ENCODE measurements at places on chromosomes 3 and 15. TPM values are rescaled to one million over a fixed set of nuclear protein-coding genes. Genes with fewer than 3 reads are reported as not detected.

TICRR gene
- 2.3 TPM for total RNA-seq

DNA sequence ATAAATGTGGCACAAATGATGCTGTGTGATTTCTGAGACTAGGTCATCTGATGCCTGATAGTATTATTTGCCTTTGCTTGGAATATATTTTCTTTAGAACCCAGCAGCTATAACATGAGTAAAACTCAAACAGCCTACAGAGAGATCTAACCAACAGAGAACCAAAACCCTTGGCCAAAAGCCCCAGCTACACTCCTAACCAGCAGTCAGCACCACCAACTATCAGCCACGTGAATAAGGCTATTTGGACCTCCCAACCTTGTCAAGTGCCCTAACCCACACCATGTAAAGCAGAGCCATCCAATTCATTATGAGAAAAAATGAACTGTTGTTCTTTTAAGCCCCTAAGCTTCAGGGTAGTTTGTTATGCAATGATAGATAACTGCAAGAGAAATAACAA lies 114.6 kb upstream of the MELTF start:
- no peak for DNase-seq

DNA sequence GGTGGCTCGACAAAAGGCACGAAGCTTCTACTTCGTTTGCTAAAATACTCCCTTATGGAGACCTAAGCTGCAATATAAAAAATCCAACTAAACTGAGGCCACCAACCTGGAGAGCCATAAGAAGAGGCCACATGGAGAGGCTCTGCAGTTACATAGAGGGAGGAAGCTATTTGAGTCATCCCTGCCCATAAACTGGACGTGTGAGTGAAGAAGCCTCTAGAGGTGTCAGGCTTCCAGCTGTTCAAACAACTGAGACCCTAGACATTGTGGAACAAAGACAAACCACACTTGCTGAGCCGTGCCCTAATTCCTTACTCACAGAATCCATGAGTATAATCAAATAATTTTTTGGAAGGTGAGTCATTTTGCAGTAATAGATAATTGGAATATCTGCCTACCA lies 50.2 kb upstream of the GMNC start:
- DNase-seq: no peak

- DNase-seq: no peak
Measured at GRCh38 chr3:194099215-194099614, 36.7 kb upstream of the HES1 start.

MESP1 gene
- total RNA-seq: not detected

- peak; percentile 99 for DNase-seq
Measured at GRCh38 chr15:90400759-90401314, 12.8 kb downstream of the IQGAP1 start.

DNA sequence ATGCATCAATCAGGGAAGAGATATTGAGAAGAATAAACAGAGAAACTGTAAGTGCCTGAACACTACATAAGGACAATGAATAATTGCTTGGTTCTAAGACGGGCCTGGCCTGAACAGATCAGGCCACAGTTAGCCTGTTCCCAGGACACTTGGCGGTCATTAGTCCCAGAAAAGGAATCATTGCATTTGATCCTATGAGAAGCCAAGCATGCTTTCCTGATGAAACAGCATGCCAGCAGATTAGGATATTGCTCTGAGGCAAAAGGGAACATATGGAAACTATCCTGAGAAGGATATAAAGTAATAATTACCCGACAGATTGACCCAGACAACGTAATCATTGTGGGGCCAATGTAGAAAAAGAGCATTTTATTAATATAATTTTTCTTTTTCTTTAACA lies 51.9 kb downstream of the STRIT1 start:
- DNase-seq: peak; percentile 57

MAP2K5 gene
- total RNA-seq: 2.8 TPM

DNA sequence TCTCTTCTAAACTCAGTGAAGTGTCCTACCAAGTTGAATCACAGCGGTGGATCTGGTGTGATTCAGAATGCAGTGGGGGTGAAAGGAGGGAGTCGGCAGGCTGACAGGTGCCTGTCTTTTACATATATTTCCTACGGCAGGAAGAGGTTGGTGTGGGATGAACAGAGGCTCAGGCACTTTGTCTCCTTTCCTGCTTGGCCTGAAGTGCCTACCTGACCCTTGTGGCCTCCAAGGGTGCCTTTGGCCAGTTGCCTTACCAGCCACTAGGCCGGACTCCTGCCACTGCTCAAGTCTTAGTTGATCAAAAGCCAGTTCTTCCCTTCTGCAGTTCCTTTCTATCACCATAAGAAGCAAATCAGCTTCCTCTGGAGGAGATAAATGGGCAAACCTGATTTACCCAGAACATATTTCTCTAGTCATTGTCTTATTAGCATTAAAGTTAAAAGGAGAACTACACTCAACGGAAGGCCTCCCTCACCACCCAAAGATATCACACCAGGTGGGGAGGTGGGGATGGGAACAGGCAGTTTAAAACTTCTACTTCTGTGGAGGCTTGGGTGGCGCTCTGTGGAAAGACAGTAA lies 52.1 kb downstream of the CRTC3 start:
- DNase-seq: no peak

- peak; percentile 30 for DNase-seq
Measured at GRCh38 chr3:40593351-40593750, 68.6 kb downstream of the ZNF621 start.

DNA sequence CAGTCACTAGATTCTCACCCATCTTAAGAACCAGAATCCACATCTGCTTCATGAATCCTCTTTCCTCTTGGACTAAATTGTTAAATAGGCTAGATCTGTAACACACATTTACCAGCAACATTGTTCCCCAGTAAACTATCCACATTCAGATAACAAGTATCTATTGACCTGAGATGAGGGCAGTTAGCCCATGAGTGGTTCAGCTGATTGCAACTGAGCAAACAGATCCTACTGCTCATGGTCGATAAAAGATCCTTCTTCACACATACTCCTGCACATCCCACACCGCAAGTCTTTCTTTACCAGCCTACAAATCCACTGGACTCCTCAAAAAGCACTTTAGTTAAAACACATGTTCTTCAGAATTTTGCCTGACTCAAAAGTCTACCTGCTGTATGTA lies 59.2 kb downstream of the UACA start:
- no peak for DNase-seq

- peak; percentile 77 for DNase-seq
Measured at GRCh38 chr3:173553635-173554280, 156.2 kb downstream of the NLGN1 start.

- no peak for DNase-seq
Measured at GRCh38 chr3:110139048-110139447, 801.7 kb upstream of the DPPA4 start.

PAQR5 gene
- total RNA-seq: 4.6 TPM

FRMD5 gene
- 0.63 TPM for total RNA-seq

GRCh38 chr3:13165576-13165975 lies 92.3 kb upstream of the IQSEC1 start:
- DNase-seq: no peak

ZDHHC23 gene
- 3.8 TPM for total RNA-seq

GRCh38 chr3:16433701-16434151 lies 79.8 kb downstream of the RFTN1 start:
- DNase-seq: no peak

GRCh38 chr3:8854656-8855055 lies 85.2 kb upstream of the OXTR start:
- DNase-seq: peak; percentile 56

CADPS gene
- total RNA-seq: 11.4 TPM

SMARCC1 gene
- total RNA-seq: 29.5 TPM

CTXN2 gene
- not detected for total RNA-seq

GRCh38 chr3:49019941-49020329 lies 1.6 kb upstream of the DALRD3 start:
- DNase-seq: peak; percentile 64

GNAT1 gene
- total RNA-seq: not detected

GRCh38 chr3:105238367-105238766 lies 128.3 kb upstream of the ALCAM start:
- DNase-seq: no peak

DNA sequence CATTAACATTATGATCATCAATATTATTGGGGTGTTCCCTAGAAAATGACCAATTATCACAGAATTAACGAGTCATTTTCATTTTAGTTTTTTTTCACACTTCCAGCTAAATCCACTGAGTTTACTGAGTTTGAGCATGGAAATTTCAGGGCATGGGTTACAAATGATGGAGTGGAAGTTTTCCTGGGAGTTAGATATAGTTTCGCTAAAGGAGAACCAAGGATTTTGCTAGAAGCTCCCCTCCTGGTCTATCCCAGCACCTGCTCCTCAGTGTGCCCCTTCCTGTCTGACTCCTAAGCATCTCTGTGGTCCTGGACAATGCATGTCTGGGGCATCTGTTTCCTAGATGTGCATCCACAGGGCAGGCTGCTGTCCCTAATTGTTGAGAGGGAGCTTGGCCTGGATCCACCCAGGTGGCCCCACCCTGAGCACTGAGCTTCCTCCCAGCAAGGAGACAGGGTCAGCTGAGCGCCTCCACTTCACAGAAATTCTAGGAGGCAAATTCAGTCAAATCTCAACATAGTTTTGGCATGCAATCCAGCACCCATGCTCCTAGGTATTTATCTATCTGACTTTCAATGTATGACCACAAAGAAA lies 102.3 kb upstream of the GOLGA6L6 start:
- DNase-seq: no peak

GRCh38 chr3:112519424-112520001 lies 20.2 kb upstream of the BTLA start:
- DNase-seq: peak; percentile 79

- DNase-seq: no peak
Measured at GRCh38 chr3:194087995-194088855, 47.7 kb upstream of the HES1 start.

DNA sequence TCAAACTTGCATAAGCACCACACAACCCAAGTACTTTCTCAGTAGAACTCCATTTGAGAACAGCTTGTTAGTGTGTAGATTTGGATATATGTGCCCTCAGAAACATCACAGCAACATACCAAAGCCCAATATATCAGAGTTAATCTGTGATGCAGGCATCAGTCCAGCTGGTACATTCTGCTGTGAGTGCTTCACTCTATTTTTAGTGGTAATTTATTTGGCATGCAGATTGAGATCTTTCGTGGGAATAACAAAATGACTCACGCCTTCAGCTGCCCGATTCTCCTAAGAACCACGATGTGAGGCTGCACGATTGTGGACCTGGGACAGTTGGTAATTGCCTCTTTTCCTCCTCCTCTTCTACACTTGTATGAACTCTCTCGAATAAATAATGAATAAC lies 730.7 kb downstream of the SQOR start:
- peak; percentile 36 for DNase-seq

MNS1 gene
- 2.9 TPM for total RNA-seq

DNA sequence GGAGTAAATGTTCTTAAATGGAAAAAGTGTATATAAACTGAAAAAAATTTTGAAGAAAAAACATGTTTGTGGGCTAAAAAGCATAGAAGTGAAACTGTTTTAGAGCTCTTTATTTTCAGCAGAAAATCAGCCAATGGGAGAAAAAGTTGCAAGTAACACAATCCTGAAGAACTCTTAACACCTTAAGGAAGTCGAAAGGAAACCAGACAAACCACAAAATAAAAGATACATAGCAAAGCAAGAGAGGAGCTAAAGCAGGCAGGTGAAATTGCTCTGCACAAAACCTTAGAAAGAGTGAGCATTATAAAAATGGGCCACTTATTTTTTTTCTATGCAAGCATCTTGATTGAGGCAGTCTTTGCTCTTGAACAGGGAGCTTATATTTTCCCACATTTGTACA lies 300.5 kb downstream of the RAP2B start:
- no peak for DNase-seq

DNA sequence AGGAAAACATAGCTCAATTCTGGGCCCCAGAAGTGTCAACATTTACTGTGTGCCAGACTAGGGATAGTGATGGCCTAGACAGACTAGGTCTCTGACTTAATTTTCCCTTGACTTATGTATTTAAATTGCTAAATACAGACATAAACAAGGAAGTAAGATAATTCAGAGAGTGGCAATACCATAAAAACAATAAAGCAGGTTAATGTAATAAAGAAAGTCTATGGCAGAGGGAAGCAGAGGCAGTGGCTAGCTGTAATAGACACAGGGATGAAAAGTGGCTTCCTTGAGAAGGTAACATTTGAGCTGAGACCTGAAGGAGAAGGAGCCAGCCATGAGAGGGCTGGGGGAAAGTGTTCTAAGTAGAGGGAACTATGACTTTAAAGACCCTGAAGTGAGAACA lies 95.7 kb downstream of the TNIK start:
- DNase-seq: no peak

- no peak for DNase-seq
Measured at GRCh38 chr3:59320080-59320479, 270.3 kb upstream of the CFAP20DC start.

DNA sequence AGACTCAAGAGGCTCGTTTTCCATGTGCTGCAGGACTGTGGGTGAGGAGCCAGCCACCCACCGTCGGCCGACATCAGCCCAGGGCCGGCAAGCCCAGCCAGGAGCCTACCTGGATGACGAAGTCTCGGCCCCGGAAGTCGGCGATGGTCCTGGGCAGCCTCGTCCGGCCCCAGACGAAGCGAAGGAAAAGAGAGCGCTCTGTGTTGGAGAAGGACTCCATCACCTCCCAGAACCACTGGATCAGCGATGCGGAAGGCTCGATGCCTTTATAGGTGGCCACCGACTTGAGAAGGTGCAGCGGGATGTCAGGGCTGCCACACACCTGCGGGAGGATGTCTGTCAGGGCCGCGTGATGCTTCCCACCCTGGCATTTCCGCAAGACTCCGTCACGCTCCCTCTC lies 13.8 kb upstream of the OCA2 start:
- no peak for DNase-seq

LRRC15 gene
- total RNA-seq: 16.4 TPM

MAP6D1 gene
- 5.5 TPM for total RNA-seq

PXYLP1 gene
- total RNA-seq: 15.8 TPM

- peak; percentile 6 for DNase-seq
Measured at GRCh38 chr15:90294601-90295269, 29.3 kb downstream of the NGRN start.

SERINC4 gene
- total RNA-seq: not detected

DNA sequence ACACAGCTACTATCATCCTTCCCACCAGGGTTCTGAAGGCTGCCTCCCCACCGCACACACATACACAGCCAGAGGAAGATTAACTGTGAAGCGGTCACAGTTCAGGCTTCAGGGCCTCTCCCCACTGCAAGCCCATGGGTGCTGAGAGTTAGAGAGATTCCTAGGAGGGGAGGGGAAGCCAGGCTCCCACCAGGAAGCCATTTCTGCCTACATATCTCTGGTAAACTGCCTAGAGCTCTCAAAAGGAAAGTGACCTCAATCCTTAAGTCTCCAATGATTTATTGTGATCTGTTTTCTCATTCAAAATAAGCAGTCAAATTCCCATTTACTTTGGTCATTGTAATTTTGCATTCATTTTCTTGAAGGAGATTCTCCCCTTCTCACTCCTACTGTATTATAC lies 141.0 kb upstream of the BNIP2 start:
- no peak for DNase-seq

INSYN1 gene
- 10.4 TPM for total RNA-seq

FETUB gene
- total RNA-seq: not detected

Data from GM23248 (cell line).